ENCODE measurements at places on chromosomes 4 and X.
A peak's percentile ranks its signal among the peaks of the same experiment; 100 is the strongest.

DNA sequence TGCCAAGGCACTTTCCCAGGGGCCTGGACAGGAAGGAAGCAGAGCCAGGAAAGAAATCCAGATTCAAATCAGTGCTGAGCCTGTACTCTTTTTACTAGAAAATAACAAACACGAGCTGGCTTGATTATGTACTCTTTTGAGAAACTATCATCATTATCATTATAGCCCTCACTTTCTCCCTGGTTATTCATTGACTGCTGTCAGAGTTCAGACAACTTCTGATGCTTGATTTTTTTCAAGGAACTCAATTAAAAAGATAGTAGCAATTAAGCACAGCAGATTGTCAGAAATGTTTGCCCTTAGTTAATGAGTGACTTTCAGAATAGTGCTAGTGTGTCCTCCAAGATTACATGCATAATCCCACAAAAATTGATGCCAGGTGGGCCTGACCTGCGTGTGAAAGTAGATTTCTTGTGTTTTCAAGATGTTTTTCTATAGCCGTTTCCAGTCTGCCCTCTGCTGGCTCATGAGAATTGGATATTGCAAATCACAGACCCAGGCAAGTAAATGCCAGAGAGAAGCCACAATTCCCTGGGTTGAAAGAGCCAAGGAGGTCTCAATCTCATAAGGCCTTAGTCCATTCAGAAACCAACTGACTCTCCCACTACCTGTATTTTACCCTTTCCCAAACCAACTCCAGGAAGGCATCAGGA is 14.3 kb upstream of the PNPLA4 start:
- peak; percentile 36 for DNase-seq

- DNase-seq = peak; percentile 63
These were observed at the start of gene BMP2K for GRCh38 chr4:78776079-78776728. TSS of gene BMP2K (plus strand) at chr4:78776350. CDS start at chr4:78776544, 194 bp downstream.

DNA sequence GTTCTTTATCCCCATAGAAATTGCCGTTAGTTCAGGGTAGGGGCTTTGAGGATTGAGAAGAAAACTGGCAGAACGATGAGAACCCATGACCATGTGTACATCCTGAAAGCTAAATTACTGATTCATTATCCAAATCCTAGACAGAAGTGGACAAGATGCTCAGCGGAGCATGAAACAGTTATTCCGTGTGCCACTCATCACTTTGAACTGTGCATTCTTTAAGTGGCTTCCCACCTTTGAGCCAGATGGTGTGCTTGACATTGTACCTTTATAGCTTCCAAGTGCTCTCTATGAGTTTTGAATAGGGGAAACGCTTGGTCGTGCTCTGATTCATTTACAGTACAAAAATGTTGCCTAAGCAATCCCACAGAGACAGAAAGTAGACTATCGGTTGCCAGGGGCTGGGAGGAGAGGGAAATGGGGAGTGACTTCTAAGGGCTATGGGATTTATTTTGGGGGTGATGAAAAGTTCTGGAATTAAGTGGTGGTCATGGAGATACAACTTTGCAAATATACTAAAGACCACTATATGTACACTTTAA is 100.0 kb downstream of the DOCK11 start:
- peak; percentile 14 for DNase-seq

GRCh38 chrX:23628131-23628530 is 39.2 kb upstream of the PRDX4 start:
- no peak for DNase-seq

GRCh38 chr4:110848787-110849186 is 225.9 kb upstream of the PITX2 start:
- DNase-seq = no peak

- no peak for DNase-seq
These were observed 1126.6 kb downstream of the FAT4 start for GRCh38 chr4:126441173-126442035.

DNA sequence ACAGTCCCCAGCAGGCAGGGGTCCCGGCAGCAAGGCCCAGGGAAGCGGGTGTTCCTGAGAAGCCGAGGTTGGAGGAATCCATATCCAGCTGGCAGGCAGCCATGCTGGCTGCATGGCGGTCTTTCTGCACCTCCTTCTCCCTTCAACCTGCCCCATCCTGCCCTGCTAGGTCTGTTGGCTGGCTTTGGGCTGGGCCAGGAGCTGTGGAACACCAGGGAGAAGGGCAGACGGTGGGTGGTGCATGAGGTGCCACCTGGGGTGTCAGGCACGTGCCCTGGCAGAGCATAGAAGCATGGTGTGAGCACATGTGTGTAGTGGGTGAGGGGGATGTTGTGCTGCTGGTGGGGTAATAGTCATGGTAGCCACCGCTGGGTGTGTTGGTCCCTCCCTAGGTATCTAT is 150.1 kb downstream of the PJA1 start:
- DNase-seq = no peak

DNA sequence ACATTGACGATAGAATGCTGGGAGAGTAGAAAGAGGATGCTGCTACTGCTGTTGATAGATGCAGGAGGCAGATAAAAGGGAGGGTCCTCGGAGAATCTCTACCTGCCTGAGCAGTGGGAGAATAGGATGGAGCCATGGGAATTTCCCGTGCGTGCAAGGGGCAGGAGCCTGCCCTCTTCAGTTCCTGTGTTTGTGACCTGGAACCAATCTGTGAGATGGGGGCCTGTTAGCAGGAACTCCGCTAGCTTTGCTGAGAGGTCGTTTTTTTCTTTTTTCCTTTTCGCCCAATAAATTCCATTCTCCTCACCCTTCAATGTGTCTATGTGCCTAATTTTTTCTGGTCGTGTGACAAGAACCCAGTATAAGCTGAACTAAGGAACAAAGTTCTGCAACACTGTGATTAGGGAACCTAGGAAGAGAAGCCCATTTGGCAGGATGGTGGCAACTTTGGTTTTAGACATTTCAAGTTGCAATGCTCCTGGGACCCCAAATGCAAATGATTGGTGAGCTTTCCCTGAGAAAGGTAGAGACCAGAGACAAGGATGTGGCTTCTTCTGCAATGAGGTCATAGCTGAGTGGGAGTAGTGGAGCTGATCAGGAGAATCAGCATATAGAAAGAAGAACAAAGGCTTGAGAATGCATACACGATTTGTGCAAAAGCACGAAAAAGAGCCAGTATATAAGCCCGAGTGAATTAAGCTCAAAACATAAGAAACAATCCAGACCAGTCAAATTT is 23.9 kb downstream of the SLC39A8 start:
- DNase-seq = no peak

GRCh38 chr4:2741626-2742025 is 14.5 kb downstream of the TNIP2 start:
- no peak for DNase-seq

DNA sequence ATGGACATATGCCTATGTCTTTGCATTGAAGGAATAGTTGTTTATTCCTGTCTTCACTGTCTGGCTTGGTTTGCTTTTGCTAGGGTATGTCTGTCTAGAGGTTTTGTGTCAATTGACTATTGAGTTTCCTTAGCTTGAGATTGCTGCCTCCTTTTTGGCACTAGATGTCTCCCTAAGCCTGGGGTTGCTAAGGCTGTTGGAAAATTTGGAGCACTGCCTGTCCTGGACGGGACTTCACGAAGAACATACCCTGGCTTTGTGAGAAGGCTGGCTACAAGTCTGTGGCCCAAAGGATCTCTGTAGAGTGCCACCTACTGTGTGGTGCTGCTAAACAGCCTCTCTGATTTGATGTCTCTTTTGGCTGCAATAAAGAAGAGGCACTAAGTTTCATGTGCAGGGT is 183.8 kb upstream of the NUDT10 start:
- no peak for DNase-seq

DNA sequence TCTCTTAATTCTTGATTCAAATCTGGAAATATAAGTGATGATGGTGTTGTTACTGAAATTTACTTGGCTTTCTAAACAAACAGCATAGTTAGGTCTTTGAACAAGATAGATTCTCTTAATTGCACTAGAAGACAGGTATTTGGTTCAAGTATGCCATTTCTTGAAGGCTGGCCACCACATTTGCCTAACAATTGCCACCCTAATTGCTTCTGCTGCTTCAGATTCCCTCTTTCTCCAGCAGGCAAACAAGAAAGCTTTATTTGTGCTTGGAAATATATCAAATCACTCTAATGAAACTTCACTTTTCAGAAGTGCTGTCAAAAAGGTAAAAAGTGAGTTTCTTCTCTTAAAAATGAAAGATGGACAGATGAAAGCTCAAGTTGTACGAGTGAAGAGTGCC is 418.6 kb downstream of the INPP4B start:
- DNase-seq = no peak

DNA sequence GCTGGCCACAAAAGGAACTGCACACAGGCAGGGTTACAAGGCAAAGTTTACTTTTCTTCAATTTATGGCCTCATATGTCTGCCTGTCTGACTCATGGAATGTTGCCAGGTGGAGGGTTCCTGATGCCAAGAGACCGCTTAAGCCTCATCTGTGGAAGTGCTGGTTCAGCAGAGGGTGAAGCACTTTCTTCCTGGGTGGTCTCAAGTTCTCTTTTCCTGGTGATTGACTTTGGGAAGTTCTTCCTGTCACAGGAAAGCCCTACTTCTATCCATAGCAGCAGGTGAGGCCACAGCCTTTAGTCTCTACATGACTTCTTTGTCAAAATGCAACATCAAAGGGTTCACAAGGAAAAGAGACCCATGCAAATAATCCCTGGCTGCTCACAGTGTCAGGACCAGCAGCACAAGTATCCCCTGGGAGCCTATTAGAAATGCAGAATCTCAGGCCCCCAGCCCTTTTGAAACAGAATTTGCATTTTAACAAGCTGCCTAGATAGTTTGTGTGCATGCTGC is 81.4 kb upstream of the IGFBP7 start:
- no peak for DNase-seq

- no peak for DNase-seq
These were observed 54.1 kb upstream of the IBSP start for GRCh38 chr4:87745064-87745807.

DNA sequence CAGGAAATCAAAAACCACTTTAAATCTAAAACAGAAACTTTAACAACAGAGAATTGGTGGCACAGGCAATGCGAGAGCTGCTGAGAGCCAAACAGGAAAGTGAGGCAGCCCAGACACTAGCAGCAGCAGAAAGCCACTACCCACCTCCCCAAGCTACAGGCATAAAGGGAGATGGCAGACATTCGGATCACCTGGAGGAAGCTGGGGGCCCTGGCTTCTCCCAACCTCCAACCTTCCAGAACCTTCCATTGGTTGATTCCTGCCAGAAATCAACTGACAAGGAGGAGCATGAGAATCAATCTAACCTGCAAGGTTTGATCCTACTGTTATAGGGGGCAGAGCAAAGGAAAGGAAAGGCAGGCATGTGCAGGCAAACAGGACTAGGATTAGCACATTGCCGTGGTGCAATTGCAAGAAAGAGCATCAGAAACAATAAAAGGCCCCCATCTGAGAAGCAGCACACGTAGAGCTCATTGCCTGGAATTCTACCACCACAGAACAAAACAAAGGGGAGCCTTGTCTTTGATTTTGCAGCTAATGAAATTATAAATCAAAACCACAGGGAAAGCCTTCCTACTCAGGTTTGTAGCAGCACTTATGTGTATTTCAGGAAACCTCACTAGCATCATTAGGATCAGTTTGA is 427.3 kb upstream of the RASGEF1B start:
- no peak for DNase-seq

GRCh38 chrX:26889574-26889973 is 573.6 kb downstream of the PPP4R3C start:
- DNase-seq = no peak

DNA sequence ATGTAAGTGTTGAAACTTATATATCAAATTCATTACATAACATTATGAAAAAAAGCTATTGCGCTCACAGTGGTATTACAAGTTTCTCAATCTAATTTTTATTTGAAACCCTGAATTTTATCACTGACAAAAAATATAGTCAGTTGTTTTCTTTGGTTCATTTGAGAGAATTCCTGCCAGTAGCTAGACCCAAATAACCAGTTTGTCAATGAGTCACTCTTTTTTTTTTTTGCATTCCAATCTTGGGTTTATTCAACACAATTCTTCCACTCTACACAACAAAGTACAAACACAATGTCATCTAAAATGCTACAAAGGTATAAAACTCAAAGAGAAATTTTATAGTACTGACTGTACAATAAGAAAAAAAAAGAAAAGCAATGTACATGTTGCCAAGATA is 13.1 kb downstream of the HPF1 start:
- no peak for DNase-seq

DNA sequence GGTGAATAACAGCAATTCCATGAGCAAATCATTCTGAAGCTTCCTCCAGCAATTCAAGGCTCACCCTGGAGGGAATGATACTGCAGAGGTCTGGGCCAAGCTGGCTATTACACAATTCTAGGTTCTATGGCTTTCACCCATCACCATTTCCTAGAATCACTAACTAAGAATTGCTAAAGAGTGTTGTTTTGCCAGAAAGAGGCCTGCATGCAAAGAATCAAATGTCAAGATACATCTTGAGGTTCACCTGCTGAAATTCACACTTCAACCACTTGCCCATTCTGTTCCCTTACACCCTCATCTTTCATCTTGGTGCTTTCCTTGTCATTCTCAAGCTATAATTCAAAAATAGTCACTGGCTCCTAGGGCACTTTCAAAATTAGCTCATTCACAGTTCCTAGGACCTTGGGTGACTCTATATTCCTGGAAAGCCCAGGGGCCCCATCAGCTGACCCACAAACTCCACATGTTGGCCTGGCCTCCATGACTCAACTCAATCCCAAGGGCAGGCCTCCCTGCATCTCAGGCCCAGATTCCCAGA is 7.0 kb downstream of the APBB2 start:
- DNase-seq = no peak

- DNase-seq = peak; percentile 1
These were observed at the start of gene ZNF732 for GRCh38 chr4:304969-305680. TSS of gene ZNF732 (minus strand) at chr4:305474. CDS start at chr4:305310, 164 bp downstream.

DNA sequence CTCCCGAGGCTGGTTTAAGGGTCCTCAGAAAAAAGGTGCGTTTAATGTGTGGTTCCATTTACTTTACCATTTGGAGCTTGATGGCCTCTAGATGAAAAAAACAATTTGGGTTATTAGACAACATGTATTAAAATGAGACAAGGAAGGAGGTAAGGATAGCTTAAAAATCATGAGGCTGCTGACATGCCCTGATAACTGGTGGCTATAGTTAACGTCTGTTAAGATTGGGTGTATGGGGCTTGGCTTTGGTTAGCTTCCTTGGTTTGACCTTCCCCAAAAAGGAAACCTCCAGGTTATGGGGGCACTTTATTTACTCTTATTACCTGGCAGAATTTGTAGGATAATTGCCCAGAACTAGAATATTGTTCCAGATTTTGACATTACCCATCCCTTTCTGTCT is 51.5 kb downstream of the HMGB2 start:
- DNase-seq = no peak

DNA sequence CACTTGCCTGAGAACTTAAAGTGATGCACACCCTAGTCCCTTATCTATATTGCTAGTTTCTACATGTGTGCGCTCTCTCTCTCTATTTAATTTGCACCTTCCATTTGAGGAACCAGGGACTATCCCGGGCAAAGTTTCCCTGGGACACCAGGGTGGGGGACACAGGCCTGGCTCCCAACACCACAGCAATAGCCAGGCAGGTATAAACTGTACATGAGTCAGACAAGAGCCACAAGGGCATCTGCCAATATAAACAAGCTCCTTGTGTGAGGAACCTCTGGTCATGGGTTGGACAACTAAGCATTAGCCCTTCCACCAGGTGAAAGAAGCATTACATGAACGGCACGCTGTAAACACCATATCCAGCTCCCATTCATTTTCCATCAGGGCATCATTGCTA is 455.5 kb downstream of the STIM2 start:
- no peak for DNase-seq
